Bone marrow (tissue), 2 donors: ENCODE measurements at places on chromosomes 11 and 22.

GRCh38 chr22:35102663-35103062 lies 36.7 kb downstream of the ISX start:
- no peak for DNase-seq

DNA sequence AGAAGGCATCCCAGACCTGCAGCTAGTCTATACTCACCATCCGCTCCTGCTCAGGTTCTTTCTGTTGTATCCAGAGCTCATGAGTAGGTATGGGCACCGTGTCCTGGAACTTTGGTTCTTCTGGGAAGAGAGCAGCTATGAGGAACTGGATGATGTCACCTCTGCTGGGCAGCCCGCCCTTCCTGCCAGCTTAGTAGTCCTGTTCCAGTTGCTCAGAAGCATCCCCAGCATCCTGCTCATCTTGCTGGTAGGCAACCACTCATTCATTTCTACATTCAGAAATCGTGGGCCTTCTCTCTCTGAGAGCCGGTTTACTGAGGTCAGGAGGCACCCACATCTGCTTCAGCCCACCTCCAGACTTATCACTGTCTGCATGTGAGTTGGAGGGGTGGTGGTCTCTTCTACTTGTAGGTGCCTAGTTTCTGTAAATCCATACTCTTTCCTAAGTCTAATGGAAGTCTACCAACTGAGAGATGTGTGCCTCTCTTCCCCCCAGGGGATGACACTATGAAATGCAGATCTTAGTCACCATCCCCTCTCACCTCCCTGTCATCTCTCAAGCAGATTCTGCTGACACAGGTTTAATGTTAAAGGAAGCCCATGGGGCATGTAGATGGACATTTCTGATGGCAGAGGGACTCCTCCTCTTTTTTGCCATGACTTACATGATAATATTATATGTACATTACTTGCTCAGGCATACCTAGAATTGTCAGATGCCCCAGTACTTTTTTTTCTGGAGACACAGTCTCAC lies 29.6 kb upstream of the CCDC134 start:
- DNase-seq = no peak

GRCh38 chr22:37647928-37648327 lies 8.5 kb downstream of the SH3BP1 start:
- DNase-seq = no peak

GRCh38 chr11:61336171-61336935 lies 3.3 kb downstream of the TKFC start:
- peak; percentile 60 for DNase-seq

DNA sequence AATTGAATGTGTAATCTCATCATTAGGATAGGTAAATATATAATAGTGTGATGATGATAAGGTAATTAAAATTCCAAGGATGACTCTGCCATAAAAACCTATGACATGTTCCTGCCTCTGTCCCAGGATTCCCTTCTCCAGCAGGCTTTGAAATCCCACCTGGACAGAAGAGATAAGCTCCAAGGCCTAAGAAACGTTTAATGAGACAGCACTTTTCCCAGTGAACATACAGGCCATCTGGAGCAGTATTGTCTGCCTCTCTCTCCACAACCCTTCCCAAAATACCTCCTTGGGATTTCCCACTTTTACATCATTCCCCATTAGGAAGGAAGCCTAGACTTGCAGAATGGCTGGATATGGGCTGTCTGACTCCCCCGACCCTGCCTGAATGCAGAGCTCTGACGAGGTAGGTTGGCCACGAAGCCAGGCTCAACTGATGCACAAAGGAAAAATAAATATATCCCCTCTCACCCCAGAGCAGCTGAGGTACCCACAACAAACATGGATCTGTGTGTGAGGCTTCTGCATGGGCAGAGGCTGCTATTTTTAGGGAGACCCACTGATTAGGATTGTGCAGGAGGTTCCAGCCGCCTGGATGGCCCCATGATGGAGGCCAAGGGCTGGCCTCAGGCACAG lies 71.0 kb downstream of the TMPRSS5 start:
- DNase-seq = no peak

GRCh38 chr11:115555336-115556090 lies 51.3 kb upstream of the CADM1 start:
- DNase-seq = no peak

GRCh38 chr11:114846416-114846791 lies 168.1 kb downstream of the NXPE2 start:
- no peak for DNase-seq

- DNase-seq = no peak
Measured at GRCh38 chr11:103683576-103683975, 352.9 kb upstream of the DDI1 start.

DNA sequence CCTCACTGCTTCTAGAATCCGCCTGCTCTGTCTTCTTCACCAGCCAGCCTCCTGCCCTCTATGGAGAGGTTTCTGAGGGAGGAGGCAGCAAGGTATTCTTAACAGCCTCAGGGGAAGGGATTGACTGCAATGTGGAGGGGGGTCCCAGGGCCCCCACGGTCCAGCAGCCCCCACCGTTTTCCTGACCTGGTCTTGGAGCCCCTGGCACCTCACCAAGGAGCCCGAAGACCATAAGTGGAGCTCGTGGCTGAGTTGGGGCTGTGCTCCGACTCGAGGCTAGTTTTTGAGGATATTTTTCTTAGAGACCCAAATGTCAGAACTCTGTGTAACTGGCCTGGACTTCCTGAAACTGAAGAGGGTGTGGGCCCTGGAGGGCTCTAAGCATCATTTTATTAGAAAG lies 590.0 kb downstream of the BRD1 start:
- no peak for DNase-seq

- no peak for DNase-seq
Measured at GRCh38 chr22:23391022-23391421, 189.1 kb downstream of the IGLL1 start.

GRCh38 chr11:83195143-83195466 lies 1.6 kb downstream of the ANKRD42 start:
- no peak for DNase-seq

DNA sequence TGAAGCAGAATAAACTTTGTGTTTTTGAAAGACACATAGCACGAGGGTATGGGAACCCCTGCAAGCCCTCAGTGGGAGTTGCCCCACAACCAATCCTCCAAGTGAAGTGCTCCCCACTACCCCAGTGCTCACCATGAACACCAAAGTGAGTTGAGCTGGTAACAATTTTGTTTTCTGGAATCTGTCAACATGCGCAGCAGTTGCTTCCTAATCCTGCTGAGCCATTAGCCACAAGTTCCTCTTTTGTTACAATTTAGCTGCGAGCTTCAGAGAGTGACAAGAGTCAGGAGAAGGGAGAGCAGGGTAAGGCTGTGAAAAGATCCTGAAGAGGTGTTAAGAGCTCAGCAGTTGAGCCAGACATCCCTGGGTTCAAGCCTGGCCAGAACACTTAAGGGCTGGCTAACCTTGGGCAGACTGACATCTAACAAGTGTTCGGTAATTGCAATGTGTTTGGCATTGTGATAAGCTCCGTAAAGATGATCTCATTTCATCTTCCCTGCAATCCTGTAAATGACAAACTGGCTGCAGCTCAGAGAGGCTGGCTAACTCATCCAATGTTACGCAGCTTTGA lies 24.1 kb upstream of the ASPHD2 start:
- DNase-seq = peak; percentile 81

- DNase-seq = no peak
Measured at GRCh38 chr11:116888024-116888423, 50.6 kb upstream of the APOA1 start.

DNA sequence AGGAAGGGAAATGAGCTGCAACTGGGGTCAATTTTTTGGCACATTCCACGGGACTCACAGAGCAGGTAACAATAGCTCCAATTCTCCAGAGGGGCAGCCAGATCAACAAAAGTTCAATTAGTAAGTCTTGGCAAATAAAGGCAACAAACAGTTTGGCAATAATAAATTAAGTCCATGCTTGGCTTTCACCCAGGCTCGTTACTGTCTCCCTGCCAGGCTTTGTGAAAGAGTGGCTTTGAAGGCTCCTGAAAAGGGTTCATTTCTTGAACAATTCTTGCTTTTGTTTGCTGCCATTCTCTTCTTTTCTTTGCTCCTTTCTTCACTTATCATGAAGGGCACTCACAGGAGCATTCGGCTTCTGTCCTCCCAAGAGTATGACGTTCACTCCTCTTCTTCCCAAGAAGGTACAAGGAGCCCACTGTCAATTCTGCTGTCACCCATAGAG lies 123.3 kb downstream of the APIP start:
- DNase-seq = no peak

DNA sequence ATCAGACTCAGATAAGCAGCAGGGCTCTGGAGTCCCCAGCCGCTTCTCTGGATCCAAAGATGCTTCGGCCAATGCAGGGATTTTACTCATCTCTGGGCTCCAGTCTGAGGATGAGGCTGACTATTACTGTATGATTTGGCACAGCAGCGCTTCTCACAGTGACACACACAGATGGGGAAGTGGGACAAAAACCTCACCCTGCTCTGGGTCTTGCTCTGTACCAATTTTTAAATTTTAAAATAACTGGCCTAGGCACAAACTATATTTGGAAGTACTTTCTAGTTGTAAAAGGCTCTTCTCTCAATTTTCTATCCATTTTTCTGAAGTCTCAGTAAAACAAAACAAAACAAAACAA lies 131.7 kb downstream of the VPREB1 start:
- DNase-seq = no peak

DNA sequence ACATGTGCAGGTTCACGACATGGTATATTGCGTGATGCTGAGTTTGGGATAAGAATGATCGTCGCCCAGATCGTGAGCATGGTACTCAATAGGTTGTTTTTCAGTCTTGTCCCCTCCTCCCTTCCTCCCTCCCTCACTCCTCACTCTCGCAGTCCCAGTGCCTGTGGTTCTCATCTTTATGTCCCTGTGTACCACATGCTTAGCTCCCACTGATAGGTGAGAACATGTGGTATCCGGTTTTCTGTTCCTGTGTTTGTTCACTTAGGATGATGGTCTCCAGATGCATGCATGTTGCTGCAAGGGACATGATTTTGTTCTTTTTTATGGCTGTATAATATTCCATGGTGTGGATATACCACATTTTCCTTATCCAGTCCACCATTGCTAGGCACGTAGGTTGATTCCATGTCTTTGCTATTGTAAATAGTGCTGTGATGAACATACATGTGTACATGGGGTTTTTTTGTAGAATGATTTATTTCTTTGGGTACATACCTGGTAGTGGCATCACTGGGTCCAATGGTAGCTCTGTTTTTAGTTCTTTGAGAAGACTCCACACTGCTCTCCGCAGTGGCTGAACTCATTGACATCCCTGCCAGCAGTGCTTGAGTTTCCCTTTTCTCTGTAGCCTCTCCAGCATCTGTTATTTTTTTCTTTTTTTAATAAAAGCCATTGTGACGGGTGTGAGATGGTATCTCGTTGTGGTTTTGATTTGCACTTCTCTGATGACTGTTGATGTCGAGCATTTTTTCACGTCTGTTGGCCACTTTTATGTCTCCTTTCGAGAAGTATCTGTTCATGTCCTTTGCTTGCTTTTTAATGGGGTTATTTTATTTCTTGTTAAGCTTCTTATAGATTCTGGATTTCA lies 16.4 kb downstream of the ZBED4 start:
- DNase-seq = no peak

DNA sequence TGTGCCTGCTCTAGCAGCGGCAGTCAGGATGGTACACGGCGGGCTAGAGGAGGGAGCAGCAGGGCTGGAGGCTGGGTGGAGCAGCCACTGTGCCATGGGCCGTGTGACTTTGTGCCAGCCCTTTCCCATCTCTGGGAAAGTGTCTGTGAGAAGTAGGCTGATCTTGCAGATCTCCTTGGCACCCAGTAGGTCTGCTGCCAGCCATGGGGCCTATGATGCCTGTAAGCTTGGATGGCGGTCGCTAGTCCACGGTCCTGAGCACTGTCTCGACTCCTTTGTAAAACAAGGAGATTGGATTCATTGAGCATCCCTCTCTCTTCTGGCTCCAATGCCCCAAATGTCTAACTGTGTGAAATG lies 22.6 kb downstream of the AMPD3 start:
- no peak for DNase-seq

DNA sequence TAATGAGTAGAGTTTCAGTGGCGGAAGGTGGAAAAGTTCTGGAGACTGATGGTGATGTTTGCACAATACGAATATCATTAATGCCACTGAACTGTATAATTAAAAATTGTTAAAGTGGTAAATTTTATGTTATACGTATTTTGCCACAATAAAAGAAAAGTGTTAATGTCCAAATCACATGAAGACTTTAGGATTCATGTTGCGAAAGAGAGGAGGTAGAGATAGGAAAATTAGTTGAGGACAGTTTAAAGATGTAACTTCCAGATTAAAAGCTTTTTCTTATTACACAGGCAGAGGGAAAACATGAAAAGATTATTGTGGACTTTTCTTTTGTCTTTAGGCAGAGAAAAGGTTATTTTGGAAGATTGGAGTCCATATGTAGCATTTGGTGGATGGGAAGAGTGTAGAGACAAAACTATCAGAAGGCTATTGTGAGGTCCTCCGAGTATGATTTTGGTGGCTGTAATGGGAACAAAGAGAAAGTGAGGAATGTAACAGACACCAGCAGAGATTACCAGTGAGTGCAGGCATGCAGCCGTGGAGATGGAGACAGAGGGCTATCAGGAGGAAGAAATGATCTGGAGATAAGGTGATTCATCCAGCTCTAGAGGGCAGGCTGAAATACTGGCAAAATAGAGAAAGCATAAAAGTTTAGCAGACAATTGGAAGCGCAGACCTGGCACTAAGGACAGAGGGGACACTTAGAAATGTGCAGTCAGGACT lies 12.5 kb downstream of the VPS26B start:
- DNase-seq = no peak

GRCh38 chr22:38824585-38824984 lies 19.2 kb downstream of the NPTXR start:
- no peak for DNase-seq

DNA sequence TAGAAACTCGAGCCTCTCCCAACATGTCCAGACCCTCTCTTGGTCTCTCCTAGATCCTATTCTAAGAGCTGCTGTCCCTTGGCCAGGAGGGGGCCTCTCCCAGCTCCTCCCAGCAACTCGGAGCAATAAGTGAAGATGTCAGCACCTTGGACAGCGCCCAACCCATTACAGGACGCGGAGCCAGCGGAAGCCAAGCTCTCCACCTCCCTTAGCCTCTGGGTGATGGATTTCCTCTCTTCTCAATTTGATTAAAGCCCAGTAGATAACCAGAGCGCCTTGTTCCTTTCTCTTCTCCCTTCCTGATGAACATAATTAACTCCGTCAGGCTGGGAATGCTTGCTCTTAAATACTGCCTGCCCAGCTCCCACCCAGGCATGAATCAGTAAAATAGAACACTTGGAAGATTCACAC lies 26.2 kb upstream of the TPBGL start:
- peak; percentile 80 for DNase-seq

DNA sequence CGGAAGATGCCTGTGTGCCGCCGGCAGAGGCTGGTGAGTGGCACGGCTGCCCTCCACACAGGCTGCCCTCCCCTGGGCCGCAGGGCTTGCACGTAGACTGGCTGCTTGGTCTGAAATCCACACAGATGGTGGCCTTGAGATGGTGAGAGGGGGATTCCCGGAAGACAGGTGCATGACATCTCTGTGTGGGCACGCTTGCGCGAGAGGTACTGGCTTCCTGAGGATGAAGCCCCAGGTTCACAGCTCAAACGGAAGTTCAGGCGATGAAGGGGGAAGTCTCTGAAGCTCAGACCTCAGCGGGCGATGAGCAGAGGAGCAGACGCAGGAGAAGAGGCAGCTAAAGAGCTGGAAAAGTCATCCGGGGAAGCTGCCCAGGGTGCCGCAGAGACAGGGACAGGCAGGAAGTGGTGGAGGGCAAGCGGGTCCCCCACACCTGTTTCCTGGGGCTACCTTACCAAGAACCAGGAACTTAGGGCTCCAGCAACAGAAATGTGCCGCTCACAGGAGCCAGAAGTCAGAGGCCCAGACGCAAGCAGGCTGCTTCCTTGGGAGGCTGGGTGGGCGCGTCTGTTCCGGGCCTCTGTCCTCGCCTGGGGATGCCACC lies 7.2 kb downstream of the CRELD2 start:
- DNase-seq = no peak
